ENCODE measurements at places on chromosomes 2 and 18.

GRCh38 chr18:68219872-68220271 lies 495.0 kb downstream of the TMX3 start:
- DNase-seq, result no peak

DNA sequence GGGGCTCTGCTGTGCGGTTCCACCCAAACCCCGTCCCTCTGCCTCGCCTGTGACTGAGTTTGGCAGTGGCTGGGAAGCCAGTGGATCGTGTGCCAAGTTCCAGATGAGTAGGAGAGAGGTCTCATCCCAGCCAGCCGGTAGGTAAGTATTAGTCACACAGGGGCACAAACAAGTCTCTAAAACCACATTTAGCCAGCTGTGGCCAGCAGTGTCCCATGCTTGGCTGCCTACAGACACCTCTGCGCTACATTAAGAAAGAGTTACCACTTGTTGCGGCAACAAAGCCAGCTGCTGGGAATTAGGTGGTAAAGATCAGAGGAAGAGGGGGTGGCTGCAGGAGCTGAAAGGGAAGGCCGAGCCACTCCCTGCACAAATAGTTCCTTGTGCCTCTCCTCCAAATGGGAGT lies 81.2 kb downstream of the GATA6 start:
- DNase-seq, result no peak

- no peak for DNase-seq
These were observed 196.6 kb downstream of the CYP26B1 start for GRCh38 chr2:71951083-71951468.

DNA sequence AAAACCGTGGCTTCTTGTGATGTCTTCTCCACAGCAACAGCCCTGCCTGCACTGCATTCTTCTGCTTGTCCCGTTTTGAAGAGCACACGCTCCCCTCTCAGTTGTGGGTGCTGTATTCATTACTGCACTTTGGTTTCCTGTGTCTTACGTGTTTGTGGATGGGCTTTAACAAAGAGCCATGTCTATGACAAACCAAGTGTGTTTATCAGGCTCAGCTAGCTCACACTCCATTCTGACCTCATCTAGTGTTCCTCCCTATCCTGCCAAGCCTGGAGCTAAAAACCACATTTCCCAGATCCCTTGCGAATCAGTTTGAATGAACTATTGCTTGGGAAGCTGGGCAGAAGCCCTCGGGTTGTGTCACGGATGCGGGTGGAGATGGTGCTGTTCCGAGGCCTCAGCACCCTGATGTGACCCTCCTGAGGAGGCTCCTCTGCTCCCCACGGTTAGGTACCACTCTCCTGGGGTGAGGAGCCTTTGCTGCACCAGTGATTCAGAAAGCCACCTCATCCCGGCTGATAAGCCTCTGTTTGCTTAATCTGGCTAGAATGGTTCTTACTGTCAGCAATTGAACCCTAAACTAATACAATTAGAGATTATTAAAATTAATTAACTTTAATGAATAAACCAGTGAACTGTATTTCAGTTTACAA lies 116.5 kb downstream of the GALR1 start:
- no peak for DNase-seq

DNA sequence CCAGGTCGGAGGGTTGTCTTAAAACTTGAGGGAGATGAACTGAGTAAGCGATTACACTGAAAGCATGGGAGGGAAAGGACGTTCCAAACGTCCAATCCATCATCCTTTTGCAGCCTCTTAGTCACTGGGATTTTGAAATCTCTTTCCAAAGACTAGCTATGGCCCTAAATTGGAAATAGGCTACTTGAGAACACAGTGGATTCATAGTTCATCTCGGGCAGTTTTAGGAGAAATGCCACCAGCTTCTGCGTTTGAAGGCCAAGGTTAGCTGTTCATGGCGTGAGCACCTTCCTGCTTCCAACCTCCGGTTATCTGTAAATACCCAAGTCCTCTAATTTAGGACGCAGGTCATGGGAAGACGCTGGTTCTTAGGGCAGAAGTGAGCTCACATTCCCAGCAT lies 821 bp upstream of the EML6 start:
- peak; percentile 12 for DNase-seq

GRCh38 chr2:134433979-134434378 lies 180.1 kb downstream of the MGAT5 start:
- no peak for DNase-seq

DNA sequence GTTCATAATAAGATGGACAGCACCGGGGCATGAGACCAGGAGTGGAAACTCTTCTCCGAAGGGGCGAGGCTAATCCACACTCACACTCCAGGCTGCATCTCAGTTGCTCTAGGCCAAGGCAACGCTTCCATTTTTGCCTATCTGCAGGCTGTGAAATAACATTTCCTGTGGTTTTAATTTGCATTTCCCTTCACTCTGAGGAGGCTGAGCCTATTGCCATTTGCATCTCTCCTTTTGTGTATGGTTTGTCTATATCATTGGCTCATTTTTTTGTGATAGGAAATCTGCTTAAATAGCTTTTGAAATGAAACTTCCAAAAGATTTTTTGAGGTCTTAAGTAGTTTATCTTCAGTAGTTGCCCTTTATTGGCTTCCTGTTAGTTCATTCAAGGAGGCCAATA lies 57.6 kb downstream of the TPGS2 start:
- no peak for DNase-seq

All from germinal center (tissue), 1 donor.